ENCODE measurements at places on chromosomes 3 and 15. TPM values are rescaled to one million over a fixed set of nuclear protein-coding genes. Genes with fewer than 3 reads are reported as not detected.

DNA sequence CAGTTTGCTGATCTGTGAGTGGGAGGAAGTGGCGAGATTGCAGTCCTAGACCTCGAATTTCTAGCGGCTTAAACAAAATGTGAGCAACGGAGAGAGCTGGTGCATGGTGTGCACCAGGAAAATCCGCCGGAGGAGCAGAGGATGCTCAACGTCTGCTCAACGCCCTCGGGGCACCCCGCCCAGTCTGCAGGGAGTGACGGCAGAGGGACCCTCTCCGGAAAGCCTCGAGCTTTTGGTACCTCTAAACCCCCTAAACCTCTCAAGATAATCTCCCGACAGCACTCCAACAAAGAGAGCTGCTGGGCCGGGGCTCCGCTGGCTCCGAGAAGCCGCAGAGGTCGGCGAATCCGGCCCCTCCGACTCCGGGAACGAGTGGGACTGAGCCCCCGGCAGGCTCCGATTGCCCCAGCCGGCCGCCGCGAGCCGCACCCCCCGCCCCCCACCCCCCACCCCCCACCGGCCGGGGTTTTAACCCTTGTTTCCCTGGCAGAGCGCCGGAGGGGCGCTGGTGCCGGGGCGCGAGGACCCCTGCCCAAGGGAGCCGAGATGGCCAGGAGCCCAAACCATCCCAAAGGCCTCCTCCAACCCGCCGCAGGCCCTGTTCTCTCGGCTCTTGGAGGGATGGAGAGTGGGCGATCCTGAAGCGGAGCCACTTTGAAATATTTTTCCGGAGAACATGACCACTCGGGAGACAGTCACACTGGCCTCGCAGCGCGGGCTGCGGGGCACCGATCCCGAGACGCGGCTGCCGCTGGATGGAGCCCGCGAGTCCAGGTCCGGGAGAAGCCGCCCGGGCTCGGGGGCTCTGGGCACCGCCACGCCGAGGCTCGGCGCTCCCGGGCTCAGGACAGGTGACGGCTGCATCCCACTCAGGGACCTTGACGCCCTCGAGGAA lies 1.5 kb downstream of the MEGF11 start:
- no peak for DNase-seq

- DNase-seq: peak; percentile 54
Observed at GRCh38 chr15:90184119-90184785, 16.9 kb upstream of the SEMA4B start.

DNA sequence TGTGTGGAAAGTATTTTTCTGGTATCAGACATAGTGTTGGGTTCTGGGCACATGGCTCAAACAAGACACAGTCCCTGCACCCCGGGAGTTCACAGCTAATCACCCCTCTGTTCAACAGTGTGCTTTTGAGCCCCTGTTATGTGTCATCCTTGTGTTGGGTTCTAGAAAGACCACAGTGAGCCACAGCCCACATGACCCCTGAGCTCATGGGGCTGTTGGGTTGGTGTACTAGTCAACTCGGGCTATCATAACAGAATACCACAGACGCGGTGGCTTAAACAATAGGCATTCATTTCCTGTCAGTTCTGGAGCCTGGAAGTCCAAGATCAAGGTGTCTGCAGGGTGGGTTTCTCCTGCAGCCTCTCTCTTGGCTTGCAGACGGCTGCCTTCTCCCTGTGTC lies 100.0 kb downstream of the DNAJB8 start:
- no peak for DNase-seq

DNA sequence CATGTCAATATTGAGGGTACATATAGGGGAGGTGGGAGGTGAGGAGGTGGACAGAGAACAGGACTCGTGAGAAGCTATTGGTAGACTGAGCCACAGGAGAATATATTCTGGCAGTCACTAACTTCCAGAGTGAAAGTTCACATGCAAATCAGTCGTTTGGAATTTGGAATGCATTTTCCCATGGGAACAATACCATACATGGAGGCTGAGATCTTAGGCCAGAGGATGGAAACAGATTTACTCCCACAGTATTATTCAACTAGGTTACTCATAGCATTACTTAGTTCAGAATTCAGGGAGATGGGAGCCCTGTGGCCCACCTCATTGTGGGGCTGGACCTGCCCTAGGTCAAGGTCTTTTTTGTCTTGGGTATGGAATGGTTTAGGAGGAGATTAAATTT lies 36.4 kb upstream of the ABHD2 start:
- DNase-seq: no peak

DNA sequence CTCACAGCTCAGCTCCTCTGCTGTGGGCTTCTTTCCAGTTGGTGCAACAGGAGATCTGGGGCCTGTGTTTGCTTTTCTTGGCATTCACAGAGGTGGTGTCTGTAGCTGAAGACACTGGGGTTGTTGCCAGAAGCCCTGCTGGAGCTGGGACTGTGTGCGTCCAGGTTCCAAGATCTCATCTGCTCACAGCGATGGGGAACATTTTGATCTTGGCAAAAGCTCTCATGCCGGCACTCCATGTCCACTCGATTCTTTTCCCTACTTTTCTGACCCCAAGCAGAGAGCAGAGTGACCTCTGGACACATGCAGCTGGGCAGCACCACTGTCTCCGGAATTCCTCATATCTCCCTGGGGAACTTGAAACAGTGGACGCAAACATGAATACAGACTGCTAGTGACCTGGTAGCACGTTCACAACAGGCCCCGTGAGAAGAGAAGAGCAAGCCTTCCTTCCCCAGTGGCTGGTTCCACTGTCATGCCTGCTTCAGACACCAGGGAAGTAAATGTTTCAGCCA lies 36.1 kb upstream of the MECOM start:
- DNase-seq: no peak

DNA sequence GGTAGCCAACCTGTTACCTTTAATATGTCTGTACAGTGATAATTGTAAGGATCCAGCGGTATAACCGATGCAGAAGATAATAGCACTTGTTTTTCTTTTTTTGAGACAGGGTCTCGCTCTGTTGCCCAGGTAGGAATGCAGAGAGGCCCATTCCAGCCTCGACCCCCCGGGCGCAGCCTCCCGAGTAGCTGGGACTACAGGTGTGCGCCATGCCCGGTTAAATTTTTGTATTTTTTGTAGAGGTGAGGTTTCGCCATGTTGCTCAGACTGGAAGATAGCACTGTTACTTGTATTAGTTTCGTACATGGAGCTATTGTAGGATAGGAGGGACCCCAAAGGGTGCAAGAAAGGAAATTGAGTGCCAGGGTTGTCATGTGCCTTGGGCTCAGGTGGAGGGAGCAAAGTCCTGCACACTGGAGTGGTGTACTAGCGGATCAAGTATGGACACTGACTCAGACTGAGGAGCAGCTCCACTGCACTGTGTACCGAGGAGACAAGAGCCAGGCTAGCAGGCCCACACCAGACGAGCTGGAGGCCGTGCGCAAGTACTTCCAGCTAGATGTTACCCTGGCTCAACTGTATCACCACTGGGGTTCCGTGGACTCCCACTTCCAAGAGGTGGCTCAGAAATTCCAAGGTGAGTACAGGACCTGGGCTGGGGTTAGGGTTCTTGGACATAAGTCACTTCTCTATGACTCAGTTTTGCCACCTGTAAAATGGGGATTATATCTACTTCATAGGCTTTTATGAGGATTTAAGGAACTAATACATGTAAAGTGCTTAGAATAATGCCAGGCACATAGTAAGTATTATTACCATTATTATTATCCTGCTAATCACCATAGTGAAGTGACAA lies 1.0 kb downstream of the OGG1 start:
- no peak for DNase-seq

The PTX3 gene
- 257 TPM for total RNA-seq

The HAPLN3 gene
- total RNA-seq: 17.2 TPM

All from omental fat pad (tissue), 4 donors.